Activated CD4-positive, alpha-beta T cell treated with anti-CD3 and anti-CD28 coated beads, Interleukin-2, amount 10 ng/mL, durations not matched to agents 24 days and 14 days (primary cell): ENCODE measurements at places on chromosomes 2 and 18.

GRCh38 chr2:142179686-142180085 lies 48.9 kb upstream of the LRP1B start:
- no peak for DNase-seq

DNA sequence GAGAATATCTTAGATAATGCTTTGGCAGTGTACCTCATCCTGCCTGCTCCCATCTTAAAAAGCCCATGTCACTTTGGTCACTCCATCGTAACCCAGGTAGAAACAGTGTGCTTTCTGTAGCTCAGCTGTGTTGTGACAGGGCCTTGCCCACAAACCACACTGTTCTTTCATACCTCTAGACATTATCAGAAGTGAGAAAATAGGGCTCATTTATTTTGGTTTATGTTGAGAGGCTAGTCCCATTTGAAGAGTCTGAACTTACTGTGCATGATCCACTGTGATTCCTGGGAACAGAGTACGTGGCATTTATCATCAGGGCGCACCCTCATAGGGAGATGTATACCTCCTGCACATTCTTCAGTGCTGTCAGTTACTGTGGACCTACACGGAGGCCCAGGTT lies 69.7 kb downstream of the FEZ2 start:
- no peak for DNase-seq

GRCh38 chr18:63427558-63427957 lies 5.3 kb upstream of the VPS4B start:
- DNase-seq: no peak

GRCh38 chr2:221895366-221896121 lies 323.4 kb upstream of the EPHA4 start:
- DNase-seq: no peak

DNA sequence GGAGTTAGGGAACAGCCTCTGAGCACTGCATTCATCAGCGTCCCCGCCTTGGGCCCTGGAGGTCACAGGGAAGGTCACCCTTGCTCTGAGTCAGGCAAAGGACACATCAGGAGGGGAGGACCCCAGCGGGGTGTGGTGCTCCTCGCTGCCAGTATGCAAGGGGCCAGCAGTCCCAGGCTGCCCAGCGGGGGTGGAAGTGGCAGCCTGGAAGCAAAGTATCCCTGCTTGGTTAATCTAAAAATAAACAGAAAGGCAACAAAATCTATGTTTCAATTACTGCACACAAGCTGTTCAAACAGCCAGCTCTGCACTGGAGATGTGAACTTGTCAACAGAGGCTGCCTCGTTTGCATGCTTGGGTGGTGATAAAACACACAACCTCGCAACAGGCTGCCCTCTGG lies 164.1 kb downstream of the KLHL29 start:
- no peak for DNase-seq

DNA sequence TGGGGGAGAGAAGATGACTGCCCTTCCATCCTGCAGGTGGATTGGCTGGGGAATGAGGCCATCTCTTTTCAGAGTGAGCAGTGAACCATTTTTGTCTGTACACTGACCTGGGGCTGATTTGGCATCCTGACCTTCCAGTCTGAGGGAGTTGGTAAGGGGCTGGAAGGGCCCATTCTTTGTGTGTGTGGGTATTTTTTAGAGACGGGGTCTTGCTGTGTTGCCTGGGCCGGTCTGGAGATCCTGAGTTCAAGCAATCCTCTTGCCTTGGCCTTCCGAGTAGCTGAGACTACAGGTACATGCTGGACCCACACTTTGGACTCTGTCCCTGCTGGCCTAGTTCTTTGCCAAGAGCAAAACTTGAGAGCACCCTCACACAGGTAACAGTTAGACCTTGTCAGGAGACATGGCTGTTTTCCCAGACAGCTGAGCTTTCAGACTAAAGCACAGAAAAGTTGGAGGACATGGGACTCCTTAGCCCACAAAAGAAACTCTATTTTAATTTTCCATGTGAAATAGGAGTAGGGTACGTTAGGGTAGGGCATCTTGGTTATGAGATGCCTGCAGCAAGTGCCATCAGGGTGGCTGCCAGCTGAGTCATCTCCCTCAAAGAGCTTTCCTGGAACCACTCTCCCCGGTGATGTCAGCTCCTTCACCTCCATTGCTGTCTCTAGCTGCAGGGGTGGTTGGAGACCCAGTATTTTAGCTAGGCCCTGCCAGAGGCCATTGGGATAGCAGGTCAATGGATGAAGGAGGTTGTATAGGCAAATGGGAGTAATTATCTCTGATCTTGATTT lies 60.7 kb downstream of the DGKD start:
- DNase-seq: peak; percentile 78

GRCh38 chr2:120525056-120526046 lies 179.4 kb downstream of the INHBB start:
- no peak for DNase-seq

DNA sequence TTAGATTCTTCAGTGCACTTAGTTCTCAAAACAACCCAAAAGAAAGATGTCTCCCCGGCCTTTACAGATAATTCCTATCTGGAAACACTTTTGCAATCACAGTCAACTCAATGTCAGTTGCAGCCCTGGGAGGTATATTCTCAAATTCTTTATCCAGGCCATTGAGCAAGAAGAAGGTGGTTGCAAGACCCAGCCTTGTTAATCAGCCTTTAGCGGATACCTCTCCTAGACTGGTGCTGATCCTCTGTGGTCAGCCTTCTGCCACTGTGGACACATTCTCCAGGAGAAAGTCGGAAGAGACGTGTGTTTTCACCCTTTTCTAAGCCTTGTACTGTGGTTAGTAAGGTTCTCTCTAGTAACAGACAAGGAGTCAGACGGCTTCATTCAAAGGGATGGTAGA lies 7.8 kb upstream of the FZD7 start:
- DNase-seq: no peak

GRCh38 chr18:35027206-35027605 lies 14.0 kb upstream of the MAPRE2 start:
- peak; percentile 62 for DNase-seq
